ENCODE measurements at places on chromosomes 3 and 15. TPM values are rescaled to one million over a fixed set of nuclear protein-coding genes. Genes with fewer than 3 reads are reported as not detected.

DNA sequence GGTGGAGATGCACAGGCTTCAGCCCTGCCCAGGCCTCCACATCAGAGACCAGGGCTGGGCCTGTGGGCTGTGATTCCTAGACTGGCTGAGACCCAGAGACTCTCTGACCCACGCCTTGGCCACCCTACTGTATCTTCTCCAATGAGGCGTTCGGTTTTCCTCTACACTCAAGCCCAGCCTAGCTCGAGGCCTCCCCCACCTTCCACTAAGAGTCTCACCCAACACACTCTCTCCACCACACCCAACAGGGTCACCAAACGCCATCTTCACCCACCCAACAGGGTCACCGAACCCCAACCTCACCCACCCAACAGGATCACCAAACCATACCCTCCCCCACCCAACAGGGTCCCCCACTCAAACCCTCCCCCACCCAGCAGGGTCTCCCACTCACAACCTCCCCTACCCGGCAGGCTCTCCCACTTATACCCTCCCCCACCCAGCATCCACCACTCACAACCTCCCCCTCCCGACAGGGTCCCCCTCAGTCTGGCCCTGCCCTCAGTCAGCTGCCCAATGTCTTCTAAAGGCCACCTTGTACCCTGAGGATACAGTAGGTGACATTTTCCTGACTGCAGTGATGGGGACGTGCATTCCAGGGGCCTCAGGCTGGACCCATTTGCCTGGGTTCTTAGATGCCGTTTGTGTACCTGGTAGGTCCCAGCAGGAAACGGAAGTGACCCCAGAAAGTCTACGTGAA lies 20.4 kb downstream of the CFAP100 start:
- DNase-seq: no peak

RIOX2 gene
- total RNA-seq: 57.6 TPM

GRCh38 chr3:27325419-27325818 lies 43.8 kb downstream of the NEK10 start:
- no peak for DNase-seq

DNA sequence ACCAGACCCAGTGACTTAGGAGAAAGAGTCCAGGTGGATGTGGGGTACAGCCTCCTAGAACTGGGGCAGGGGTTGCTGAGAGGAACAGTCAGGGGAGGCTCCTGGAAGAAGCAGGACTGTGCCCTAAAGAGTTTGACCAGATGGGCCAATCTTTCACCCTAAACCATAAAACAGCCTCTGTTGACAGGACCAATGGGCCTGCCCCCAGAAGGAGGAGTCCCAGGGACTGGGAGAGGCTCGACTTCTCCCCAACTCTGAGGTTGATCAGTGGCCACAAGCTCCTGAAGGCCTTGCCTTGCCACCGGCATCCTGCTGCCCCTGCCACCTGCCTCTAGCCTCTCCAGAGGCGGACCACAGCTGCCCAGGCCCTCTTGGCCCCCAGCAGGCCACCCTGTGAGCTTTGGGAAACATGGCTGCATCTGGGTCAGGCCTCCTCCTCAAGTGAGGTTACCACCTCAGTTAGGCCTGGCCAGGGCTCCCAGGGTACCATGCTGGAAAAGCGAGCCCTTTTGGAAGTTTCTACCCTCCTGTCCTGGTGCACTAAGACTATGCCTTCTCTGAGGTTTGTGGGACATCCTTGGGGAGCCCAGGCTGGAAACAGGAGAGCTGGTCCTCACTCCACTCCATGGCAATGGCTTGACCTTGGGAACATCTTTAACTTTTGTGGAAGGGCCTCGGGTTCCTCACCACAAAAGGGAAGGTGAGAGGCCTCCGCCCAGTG lies 2.8 kb downstream of the VIPR1 start:
- no peak for DNase-seq

DNA sequence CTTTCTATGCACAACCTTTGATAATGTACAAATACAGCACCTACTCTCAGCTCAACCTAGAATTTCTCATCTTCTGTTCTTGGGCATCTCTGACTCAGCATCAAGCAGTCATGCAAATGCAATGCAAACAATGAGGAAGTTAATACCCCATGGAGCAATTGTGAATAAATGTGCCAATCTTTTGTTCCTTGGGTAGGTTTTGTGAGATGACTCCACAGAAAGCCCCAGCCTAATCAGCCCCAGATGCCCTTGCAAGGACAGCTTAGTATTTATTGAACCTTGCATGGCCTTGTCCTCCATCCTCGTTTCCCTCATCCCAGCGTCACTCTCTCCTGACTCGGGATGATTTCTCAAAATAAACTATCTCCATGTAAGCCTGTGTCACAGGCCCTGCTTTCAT lies 494.7 kb upstream of the NECTIN3 start:
- DNase-seq: no peak

GRCh38 chr3:57793737-57794187 lies 37.7 kb downstream of the SLMAP start:
- DNase-seq: no peak

DNA sequence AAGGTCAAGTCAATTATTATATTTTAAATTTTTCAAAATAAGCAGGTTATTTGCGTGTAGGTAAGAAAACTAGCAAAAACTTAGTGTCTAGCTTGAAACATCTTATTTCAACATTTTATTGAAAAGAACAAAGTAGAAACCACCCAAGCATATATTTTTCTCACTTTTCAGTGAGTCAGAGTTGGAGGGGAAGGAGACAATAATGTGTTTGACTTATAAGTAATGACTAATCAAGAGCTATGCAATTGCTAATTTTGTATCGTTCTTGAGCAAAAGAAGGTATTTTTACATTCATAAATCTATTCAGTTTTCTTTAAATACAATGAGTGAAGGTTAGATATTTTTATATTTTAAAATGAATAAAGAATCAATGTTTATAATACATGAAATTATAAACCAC lies 54.4 kb upstream of the P2RY1 start:
- DNase-seq: no peak

FOXB1 gene
- 0.37 TPM for total RNA-seq

GRCh38 chr15:57662802-57663201 lies 43.7 kb upstream of the POLR2M start:
- DNase-seq: no peak

STT3B gene
- 107 TPM for total RNA-seq

- no peak for DNase-seq
These were observed 378.5 kb downstream of the DIPK2A start for GRCh38 chr3:144350125-144350524.

Measured in CD8-positive, alpha-beta memory T cell (primary cell).